HepG2 (cell line): ENCODE measurements at places on chromosomes 2 and 18. TPM values are rescaled to one million over a fixed set of nuclear protein-coding genes. Genes with fewer than 3 reads are reported as not detected.

The RGPD4 gene
- not detected in 2 replicates for total RNA-seq

The TTN gene
- under 0.01 TPM in 2 replicates for total RNA-seq

The TUBA4B gene
- total RNA-seq, result 0.18 and 0.29 TPM in 2 replicates

The RBKS gene
- 7.7 and 11.7 TPM in 2 replicates for total RNA-seq

The GALNT14 gene
- not detected in 2 replicates for total RNA-seq

The ASAP2 gene
- 7.3 and 7.5 TPM in 2 replicates for total RNA-seq
